ENCODE measurements at places on chromosomes 1 and 21.

- no peak for DNase-seq
These were observed 595.0 kb downstream of the NEGR1 start for GRCh38 chr1:71687376-71687775.

GRCh38 chr21:34797921-34798535, 129.2 kb downstream of the CLIC6 start:
- DNase-seq: no peak

GRCh38 chr21:44378646-44379514, 25.5 kb downstream of the TRPM2 start:
- DNase-seq: no peak

- DNase-seq: no peak
These were observed 80.2 kb upstream of the SSX2IP start for GRCh38 chr1:84770481-84770880.

DNA sequence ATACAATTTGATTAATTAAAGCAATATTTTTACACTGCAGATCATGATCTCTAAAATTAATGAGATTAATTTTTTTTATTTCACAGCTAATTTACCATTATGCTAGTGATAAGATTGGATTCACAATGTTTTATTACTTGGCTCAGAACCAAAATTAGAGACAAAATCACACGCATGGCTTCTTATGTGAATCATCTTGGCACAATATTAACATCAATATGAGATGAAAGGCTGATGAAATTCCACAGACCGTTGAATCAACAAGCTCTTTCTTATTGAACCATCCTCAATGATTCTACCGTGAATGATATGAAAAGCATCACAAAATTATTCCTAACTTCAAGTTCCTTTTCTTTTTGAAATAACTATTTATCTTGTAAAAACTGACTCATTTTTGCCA, 544.9 kb downstream of the KCNT2 start:
- DNase-seq: peak; percentile 59
